ENCODE measurements at places on chromosomes 1 and 21.

DNA sequence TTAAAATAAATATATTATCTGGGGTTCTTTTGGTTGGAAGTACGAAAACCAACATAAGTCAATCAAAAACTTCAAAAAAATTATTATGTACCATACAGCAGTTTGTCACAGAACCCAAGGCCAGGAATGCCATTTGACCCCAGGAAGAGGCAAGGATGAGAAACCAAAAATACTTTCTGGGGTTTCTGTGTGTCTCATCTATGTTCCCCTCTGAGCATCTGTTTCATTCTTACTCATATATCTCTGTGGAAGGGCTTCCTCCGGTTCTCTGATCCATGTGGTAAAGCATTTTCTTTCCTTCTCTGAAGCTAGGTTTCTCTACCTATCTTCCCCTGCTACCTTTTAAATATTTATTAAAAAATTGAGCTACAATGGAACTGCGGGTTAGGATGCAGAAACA, 9.8 kb upstream of the FCRL1 start:
- no peak for DNase-seq

GRCh38 chr1:89939059-89939570, 55.8 kb upstream of the ZNF326 start:
- DNase-seq, result no peak

- no peak for DNase-seq
Observed at GRCh38 chr1:151373196-151373595, 691 bp upstream of the SELENBP1 start.

GRCh38 chr21:43754948-43755781, 20.9 kb downstream of the CSTB start:
- DNase-seq, result no peak

- DNase-seq, result no peak
Observed at GRCh38 chr1:209672705-209673630, 2.2 kb upstream of the G0S2 start.

DNA sequence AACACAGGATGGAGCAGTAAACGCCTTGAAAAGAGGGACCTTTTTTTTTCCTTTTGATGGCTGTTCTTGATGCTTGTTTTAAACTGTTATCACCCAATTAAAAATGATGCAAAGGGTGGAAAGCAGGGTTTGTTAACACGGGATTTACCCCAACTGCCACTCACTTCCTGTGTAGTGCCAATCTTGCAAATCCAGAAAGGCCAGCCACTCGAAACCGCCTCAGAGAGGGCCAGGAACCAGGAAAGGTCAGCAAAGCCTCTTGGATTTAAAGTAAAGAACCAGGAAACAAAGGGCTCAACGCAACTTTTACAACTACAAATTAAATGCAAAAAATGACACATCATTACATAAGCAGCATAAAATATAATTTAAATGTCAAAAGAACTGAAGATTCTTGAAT, 347.4 kb downstream of the PDE4B start:
- no peak for DNase-seq

DNA sequence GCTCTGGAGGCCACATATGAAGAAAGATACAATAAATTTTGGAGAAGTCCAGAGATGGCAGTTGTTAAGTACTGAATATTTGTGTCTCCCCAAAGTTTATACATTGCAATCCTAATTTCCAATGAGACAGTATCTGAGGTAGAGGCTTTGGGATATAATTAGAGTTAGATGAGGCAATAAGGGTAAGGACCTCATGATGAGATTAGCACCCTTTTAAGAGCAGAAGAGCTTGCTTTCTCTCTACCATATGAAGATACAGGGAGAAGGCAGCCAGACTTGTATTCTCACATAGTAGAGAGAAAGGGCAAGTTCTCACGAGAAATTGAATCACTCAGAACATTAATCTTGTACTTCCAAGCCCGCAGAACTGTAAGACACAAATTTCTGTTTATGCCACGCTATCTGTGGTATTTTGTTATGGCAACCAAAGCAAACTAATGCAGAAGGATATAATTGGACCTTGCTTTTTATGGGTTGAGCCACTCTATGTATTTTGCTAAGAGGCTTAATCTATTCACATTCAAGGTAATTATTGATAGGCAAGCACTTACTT, 430.1 kb downstream of the KCNT2 start:
- no peak for DNase-seq

- DNase-seq, result no peak
Observed at GRCh38 chr1:225811622-225812487, 1.9 kb downstream of the EPHX1 start.

DNA sequence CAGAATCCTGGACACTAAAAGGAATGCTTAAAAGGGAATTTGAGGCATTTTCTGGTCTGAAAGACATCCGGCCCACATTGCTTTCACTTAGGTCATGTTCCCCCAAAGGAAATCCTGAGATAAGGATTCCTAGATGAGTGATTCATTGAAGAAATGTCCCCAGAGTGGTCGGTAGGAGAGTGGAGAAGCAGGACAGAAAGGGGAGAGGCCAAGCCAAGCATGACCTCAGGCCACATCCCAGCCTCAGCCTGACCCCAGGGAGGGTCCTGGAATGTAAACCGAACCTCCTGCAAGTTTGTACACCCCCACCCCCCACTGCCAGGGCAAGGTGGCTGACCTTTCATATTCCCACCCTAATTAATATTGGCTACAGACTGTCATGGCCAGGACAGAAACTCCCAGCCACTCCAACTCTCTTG, 16.6 kb downstream of the HIVEP3 start:
- DNase-seq, result no peak

GRCh38 chr1:86865973-86866637, 47.8 kb downstream of the SELENOF start:
- no peak for DNase-seq

DNA sequence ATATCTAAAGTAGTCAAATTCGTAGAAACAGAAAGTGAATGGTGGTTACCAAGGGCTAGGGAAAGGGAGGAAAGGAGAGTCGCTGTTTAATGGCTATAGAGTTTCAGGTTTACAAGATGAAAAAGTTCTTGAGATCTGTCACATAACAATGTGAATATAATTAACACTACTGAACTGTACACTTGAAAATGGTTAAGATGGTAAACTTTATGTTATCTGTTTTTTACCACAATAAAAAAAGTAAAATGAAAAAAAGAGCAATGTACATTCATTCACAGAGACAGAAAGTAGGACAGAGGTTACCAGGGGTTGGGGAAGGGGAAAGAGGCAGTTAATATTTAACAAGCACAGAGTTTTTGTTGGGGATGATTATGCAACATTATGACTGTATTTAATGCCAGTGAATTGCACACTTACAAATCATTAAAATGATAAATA, 53.3 kb upstream of the SEC16B start:
- DNase-seq, result no peak

- DNase-seq, result no peak
Observed at GRCh38 chr21:37474342-37474741, 107.8 kb downstream of the DYRK1A start.

- no peak for DNase-seq
Observed at GRCh38 chr1:203325418-203326091, 20.2 kb downstream of the BTG2 start.

- no peak for DNase-seq
Observed at GRCh38 chr1:5596651-5597050, 395.6 kb downstream of the NPHP4 start.

DNA sequence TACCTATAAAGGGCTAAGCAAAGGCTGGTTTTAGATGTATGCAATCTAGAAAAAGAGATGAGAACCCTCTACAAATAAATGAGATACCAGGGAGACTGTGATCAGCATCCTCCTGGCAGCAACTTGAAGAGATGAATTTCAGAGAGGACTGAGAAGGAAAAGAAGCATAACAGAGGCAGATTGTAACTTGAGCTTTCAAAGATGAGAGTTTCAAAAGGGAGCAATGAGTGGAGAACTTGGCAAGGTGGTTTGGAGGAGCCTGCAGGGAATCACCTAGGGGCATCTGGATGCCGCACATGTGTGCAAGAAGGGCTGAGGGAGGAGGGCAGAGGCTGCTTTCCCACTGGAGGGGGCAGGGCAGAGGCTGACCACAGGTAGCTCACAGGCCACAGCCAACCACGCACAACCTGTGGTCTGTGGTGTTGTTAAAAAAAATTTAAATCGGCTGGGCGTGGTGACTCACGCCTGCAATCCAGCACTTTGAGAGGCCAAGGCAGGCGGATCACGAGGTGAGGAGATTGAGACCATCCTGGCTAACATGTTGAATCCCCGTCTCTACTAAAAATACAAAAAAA, 50.2 kb downstream of the PCNX2 start:
- DNase-seq, result no peak
